Activated T-helper 9 cell treated with anti-CD3 and anti-CD28 coated beads, Interleukin-2, amount 50 U/mL, for 16 hours (primary cell): ENCODE measurements at places on chromosomes 5 and 9.

- no peak for DNase-seq
These were observed 142.9 kb downstream of the SLCO4C1 start for GRCh38 chr5:102153003-102153759.

- no peak for DNase-seq
These were observed 44.2 kb upstream of the TENT2 start for GRCh38 chr5:79567926-79568549.

GRCh38 chr9:134175808-134176598, 11.6 kb upstream of the RNU6ATAC start:
- DNase-seq, result no peak

GRCh38 chr9:37433867-37434371, 11.4 kb downstream of the GRHPR start:
- DNase-seq, result no peak

GRCh38 chr9:73665253-73665652, 513.6 kb downstream of the ANXA1 start:
- DNase-seq, result no peak

GRCh38 chr5:60563696-60564324, 136.2 kb downstream of the DEPDC1B start:
- DNase-seq, result no peak

DNA sequence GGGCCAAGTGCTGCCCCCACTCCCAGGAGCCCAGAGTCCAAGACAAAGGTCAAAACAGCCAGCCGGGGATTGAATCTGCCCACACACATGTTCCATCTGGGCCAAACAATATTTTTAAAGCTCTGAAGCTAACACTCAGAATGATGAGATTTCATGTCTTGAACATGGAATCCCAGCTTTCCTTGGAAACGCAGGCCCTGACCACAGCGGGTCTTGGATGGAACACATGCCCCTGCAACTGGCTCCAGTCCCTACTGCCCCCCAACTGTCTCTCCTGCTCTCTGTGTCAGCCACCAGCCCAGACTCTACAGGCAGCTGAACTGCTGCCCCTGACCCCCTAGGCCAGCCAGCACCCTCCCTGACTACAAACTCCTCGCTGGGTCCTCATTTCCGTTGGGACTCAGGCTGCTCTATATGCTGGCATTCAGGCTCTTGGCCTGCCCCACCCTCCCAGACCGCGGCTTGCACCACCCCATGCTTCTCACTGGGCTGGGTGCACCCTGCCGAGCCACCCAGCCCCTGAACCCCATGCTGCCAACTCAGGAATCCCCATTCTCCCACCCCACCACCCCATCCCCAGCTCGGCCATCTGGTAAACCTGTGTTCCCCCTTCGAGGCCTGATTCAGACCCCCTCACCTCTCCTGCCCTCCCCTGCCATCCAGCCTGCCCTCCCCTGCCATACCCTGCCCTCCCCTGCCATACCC, 71.7 kb downstream of the ADAMTS2 start:
- no peak for DNase-seq

DNA sequence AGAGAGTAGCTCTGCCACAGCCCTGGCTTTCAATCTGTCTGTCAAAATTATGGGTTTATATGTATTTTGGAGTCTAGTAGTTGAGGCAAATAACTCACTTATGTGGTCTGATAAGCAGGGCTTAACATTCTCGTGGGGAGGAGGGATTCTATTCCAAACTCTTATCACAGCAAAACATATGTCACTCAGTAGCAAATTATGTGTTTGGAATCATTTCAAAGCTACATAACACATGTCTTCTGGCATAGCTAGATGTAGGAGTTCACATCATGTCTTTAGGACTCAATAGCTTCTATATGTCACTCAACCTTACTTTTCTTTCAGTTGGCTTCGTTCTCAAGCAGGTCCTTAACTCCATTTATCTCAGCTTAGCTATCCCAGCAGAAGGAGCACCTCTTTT, 144.5 kb upstream of the SEMA6A start:
- DNase-seq, result no peak

DNA sequence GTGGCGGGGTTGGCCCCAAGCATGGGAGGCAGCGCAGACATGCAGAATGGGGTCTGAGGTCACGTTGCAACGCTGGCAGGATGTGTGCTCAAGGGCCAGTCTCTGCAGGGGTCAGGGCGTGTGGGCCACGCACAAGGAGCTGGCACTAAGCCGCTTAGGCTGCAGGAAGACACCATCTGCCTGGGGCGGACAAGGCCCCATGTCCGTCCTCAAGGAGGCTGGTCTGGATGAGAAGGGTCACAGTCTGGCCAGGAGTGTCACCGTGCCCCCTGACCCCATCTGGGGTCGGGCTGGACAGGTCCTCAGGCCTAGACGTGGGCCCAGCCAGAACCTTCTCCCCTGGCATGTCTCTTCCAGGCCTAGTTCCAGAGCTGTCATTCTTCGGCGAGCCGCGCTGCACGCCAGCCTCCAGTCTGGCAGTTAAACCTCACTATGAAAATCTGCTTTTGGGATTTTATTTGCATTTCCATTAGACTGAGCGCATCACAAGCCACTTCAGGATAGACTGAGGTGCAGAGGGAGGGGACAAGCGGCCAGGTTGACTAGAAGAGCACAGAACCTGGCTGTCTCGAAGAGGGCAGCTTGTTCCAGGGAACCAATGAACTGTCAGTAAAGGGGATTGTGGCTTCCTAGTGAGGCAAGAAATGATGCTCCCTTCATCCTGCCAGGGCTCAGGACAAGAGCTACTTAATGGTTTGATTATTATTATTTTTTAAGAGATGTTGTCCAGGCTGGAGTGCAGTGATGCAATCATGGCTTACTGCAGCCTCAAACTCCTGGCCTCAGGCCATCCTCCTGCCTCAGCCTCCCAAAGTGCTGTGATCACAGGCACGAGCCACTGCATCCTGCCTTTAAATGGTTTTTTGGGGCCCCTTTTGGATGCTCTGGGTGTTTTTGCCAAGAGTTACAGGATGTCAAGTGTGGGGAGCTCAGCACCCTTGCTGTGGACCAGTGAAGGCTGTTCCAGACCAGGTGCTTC, 4.3 kb downstream of the BRD3OS start:
- no peak for DNase-seq

GRCh38 chr5:73213566-73213998, 40.6 kb downstream of the TMEM174 start:
- DNase-seq, result no peak

DNA sequence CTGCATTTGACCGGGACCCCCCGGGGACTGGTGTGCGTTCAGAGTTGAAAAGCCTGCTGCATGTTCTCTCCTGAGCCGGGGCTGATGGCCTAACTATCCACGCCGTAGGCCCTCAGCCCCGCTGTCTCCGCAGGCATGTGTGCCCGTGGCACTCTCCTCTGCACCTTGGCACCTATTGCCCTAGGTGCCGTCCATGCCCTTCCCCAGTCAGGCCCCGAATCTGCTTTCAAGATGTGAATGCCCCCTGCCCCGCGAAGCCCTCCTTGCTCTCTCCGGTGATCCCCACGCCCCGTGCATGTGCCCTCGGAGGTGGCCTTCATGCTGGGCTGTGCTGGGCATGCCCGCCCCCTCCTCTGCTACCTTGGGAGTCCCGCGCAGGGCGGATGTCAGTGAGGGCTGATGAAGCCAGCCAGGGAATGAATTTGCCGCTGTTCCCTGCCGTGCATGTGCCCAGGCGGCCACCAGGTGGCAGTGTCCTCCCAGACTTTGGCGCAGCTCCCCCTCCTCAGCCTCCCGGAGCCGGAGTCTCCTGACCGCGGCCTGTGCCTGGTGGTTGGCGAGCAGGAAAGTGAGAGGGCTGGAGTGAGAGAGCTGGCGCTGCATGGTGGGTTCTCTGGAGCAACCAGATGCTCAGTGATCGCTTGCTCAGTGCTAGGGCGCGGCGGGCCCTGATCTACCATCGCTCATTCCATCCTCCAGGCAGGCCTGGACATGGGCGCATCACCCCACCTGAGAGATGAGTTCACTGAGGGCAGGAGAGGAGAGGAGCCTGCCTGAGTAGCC, 112.9 kb upstream of the LMX1B start:
- DNase-seq, result peak; percentile 57

GRCh38 chr9:83239747-83240146, 176.8 kb upstream of the RASEF start:
- no peak for DNase-seq

DNA sequence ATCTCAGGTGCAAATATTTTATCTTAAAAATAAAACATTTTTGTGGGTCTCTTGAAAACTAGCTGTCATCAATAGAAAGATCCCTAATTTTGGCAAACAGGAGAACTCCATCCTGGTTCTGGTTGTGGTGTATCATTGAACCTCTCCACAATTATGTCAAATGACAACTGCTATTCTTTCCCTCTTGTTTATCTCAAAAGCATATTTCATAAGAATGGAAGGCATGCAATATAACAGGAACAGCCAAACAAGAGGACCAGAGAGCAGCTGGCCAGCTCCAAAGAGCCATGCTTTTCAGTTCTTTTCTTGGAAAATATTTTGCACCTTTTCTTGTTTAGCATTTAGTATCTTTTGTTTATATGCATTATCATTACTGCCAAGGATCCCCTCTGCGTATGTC, 125.4 kb downstream of the ADAMTS6 start:
- no peak for DNase-seq

DNA sequence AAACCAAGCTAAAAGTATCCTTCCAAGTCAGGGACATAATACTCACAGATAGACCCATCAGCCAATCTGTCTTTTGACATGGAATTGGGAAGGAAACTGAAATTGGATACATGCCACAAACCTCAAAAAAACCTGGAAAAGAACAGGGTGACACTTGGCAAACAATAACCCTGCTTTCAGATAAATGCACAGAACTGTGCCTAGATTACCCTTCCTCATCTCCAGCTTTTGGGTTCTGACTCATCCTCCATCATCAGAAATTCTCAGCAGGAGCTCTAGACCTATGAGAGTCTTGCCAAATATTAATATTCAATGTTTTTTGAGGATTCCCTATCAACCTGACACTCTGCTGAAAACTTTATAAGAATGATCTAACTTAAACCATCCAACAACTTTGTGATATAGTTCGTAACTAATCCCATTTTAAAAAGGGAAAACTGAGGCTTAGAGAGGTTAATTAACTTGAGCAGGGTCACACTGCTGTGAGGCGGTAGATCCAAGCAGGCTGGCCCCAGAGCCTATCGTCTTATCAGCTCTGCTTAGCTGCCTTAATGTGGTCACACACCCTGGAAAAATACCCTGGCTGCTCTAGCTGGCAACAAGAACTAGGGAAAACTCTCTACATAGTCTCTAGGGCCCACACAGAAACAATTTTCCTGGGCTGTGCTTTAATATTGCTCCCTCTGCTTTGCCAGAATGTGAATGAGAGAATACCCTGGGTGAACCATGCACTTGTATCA, 157.0 kb upstream of the TRPC7 start:
- no peak for DNase-seq

- no peak for DNase-seq
These were observed 54.4 kb downstream of the NEURL1B start for GRCh38 chr5:172695232-172696054.

- no peak for DNase-seq
These were observed 342.8 kb downstream of the TMEM167A start for GRCh38 chr5:82734347-82734746.

- no peak for DNase-seq
These were observed 59.5 kb downstream of the FAM114A2 start for GRCh38 chr5:153979028-153979783.

DNA sequence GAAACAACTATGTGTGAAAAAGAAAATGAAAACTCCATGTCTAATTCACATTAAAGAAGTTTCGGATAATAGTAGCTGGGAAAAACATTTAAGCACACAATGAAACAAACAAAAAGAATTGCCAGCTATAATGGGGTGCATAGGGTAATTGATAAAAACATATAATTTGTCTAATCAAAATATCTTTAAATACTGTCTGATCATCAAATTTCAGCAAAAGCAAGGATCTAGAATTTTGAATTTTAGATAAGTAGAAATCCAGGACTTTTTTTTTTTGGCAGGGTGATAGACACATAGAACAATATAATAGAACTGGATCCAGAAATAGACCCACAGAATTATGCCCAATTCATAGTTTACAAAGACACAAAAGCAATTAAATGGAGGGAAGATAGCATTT, 585.0 kb downstream of the TAF11L14 start:
- DNase-seq, result no peak

DNA sequence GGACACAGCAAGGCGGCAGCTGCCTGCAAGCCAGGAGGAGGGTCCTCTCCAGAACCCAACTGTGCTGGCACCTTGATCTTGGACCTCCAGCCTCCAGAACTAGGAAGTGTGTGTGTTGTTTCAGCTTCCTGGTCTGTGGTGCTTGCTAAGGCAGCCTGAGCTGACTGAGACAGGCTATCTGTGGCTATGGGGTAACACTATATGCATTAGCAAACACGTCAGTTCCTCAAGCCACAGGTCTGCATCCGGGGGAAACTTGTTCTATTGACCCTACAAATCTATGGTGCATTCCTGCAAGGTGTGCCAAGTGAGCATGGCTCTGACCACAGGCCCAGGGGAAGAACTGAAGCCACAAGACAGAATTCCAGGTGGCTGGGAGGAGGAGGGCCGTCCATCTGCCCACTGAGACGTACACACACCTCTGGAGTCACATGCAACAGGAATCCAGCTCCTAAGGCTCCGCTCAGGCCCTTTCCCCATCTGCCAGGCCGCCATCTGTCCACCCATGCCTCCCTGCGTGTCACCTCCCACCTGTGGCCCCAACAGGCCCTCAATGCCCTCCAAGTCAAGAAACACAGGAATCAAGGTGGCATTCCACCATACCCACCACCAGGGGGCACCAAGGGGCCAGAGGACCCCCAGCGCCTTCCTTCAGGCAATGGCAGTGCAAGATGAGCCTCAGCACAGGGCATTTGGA, 174.9 kb downstream of the ROR2 start:
- DNase-seq, result peak; percentile 51

DNA sequence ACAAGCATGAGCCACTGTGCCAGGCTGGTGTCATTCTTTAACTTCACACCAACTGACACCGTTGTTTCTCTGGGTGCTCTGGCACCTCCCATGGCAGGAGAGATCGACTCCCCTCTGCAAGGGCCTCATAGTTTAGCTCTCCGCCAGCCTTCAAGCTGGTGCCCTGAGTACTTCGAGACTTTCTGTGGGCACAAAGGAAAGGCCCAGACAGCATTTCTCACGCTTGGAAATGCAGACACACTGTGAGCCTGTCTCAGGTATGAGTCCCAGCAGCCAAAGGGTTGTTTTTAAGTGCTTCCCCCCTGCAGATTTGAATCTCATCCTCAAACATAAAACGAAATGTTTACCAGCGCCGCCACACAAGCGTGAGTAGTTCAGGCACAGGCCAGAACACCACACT, 11.1 kb upstream of the TCF7 start:
- no peak for DNase-seq

GRCh38 chr9:84669288-84670137, at the start of gene NTRK2:
NTRK2 (plus strand) TSS chr9:84669729; CDS start chr9:84670749, 1,020 bp downstream.
- DNase-seq, result no peak

DNA sequence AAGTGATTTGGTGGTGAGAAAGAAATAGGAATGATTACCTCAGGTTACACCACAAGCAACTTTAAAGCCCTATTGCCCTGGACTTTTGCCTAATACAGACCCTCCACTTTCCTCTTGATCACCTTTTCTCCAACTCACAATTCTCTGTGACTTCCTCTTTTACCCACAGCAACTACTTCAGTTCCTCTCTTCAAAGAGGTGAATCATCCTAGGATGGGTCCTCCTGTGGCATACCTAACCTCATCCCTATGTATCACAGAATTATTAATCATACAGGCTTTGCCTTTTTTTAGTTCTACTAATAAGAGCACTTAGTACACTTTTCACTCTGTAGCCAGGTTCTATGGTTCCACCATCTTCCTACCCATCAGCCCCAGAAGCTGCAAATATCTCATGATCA, 19.6 kb upstream of the INSL6 start:
- DNase-seq, result no peak
